ENCODE measurements at places on chromosomes 6 and 20.

DNA sequence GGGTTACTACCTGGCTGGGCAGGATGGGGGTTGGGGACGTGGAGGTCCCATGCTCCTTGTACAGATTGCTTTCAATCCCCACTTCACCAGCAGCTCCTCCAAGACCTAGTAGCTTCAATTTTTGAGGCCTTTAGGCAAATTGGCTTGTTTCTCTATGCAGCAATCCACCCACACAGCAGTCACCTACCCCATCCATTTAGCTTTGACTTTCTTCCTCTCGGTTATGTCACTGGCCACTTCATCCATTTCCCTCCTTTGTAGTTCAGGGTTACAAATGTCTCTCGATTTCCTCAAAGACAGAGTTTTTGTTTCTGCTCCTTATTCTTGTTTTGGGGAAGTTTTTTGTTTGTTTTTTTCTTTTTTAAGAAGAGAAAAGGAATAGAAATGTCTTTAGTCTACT lies 33.4 kb upstream of the RSPO4 start:
- no peak for DNase-seq

- no peak for DNase-seq
Measured at GRCh38 chr6:159665868-159666635, 27.0 kb downstream of the SOD2 start.

GRCh38 chr6:44468835-44469234 lies 81.3 kb downstream of the CDC5L start:
- DNase-seq = no peak

DNA sequence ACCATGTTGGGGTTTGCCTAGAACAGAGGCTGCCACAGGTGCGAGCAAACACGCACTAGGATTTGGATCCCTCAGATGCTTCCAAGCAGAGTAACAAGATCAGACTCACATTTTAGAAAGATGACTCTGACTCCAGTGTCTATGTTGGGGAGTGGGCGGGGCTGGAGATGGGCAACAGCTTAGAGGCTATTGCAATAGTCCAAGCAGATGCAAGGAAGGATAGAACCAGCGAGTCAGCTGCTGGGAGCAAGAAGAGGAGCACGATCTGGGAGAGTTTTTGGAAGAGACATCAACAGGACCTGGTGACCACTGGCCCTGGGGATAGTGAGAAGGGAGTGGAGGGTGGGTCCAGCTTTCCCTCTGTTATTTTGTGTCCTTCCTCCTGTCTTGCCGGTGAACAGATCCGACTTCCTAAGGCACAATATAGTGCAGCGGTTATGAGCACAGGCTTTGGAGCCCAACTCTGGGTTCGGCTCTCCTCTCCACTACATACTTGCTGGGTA lies 52.7 kb downstream of the FGD2 start:
- DNase-seq = no peak

DNA sequence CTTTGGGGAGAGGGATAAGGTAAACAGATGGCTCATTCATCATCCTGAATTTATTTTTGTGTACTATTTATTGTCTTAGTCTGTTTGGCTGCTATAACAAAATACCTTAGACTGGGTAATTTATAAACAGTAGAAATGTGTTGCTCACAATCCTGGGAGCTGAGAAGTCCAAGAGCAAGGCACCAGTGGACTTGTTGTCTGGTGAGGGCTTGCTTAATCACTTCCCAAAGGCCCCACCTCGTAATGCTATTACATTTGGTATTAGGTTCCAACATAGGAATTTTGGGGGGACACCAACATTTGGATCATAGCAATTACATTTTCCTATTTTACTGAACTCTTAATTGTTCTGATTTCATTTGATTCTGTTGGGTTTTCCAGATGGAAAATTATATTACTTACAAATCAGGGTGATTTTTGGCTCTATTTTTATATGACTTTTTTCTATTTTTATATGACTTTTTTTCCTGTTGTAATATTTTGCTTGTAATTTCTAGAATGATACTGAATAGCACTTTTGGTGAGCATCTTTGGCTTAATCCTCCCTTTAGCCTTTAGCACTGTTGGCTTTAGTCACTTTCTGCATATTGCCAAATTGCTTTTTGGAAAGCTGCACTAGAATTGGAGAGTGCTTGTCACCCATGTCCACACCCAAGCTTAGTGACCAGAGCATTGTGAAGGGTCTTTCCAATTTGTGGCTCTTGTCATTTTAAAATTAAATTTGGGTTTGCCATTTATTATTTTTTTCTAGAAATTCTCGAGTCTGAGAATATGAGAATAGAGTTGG lies 43.7 kb upstream of the TULP4 start:
- no peak for DNase-seq

DNA sequence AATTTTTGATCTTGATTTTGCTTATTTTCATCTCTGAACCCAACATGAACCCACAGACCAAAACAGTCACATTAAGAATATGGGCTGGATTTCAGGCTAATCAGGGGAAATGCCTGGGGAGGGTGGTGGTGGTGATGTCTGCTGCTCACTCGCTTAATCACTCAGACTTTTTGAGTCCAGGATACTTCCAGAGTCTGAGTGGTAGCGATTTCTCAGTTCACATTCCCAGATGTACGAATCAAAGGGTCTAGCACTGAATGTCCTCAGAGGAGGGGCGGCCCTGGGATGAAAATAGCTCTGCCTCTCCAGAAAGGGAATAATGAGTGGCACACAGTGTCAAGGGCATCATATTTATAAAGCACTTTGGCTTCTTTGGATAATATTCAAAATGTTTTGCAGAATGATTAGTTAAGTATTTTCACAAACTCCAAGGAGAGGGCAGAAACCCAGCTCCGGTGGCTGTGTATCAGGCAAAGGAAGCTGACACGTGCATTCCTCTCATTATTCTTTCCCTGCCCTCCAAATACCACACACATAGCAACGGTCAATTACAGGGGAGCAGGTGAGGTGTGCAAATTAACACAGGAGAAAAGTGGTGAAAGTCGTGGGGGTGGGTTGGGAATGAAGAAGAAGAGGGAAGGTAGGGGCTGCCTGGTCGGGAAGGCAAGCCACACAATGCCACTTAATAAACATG lies 345.2 kb upstream of the RSPO3 start:
- peak; percentile 36 for DNase-seq

DNA sequence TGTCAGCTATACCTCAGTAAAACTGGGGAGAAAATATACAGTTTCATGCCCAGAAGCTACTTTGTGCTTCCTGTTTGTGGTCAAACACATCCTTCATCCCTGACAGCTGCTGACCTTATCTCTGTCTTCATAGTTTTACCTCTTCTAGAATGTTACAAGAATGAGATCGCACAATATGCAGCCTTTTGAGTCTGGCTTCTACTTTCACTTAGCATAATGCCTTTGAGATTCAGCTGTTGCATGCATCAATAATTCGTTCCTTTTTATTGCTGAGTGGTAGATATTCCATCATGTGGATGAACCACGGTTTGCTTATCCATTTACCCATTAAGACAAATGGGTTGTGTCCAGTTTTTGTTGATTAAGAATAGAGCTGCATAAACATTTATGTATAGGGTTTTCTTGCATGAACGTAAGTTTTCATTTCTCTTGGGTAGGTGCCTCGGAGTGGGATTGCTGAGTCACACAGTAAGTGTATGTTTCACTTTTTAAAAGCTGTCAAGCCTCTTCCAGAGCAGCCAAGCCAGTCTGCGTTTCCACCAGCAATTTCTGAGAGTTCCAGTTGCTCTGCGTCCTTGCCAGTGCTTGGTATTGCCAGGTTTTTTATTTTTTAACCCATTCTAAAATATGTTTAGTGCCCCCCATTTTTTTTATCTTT lies 86.6 kb upstream of the PAX1 start:
- DNase-seq = no peak

DNA sequence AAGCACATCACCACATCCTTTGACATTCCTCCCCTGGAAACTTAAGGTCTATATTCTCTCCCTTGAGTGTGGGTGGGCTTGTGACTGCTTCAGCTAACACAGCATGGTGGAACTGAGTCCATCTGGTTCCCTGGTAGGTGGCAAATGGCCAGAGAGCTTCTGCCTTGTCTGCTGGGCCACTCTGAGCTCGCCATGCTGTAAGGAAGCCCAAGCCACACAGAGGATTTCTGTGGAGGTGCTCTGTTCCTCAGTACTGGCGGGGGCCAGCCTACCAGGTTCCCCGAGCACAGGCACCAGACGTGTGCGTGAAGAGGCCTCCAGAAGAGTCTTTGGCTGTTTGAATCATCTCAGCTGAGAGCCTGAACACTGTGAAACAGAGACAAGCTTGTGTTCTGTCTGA lies 41.6 kb upstream of the PMEPA1 start:
- DNase-seq = no peak

DNA sequence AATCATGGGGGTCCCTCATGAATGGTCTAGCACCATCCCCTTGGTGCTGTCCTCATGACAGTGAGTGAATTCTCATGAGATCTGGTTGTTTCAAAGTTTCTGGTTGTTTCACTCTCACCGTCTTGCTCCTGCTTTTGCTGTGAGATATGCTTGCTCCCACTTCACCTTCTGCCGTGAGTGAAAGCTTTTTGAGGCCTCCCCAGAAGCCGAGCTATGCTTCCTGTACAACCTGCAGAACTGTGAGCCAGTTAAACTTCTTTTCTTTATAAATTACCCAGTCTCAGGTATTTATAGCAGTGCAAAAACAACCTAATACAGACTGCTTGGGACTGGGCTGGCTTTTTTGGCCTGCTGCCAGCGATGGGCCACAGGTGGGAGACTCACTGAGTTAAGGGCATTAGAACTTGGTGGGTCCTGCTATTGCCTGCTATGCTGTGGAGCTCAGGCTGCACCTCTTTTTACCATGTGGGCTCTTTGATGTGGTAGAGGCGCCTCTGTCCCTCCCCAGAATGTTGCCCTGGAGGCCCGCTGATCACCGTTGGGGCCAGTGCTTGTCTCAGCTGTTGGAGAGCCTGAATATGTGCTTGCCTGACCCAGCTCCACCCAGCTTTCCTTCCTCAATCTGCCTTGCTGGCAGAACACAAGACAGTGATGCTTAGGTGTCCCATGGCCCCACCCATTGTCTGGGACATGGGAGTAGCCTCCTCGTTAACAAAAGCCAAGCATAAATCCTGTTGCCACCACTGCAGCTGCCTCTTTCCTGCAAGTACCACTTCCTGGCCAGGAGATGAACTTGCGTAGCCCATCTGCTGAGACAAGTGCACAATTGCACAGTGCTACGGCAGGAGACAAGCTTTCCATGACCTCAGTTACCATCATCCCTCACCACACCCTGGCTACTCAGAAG lies 47.1 kb downstream of the IGF2R start:
- DNase-seq = no peak

DNA sequence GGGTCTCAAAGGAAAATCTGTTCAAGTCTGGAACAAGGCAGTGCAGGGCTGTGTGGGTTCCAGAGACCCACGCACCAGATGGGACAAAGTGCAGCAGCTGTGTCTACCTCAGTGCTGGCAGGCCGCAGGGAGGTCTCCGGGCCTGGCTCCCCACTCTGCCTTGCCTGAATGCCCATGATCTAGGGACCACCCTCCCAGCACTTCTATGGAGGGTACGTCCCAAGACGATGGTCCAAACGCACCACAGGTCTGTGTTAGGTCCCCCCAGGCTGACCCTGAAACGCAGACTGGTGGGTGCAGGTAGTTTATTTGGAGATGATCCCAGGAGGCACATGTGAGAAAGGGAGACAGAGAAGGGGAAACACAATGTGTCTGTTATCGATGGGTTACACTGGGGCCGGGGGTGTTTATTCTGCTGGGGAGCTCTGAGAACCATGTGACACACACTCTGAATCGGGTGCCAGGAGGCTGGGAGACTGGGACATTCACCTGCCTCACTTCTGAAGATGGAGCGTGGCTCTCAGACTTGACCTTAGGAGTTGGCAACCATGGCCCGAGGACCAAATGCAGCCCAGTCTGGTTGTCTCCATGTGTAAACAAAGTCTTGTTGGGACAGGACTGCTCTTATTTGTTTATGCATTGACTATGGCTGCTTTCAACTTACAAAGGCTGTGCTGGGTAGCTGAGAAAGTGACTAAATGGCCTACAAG lies 21.7 kb downstream of the CST9L start:
- DNase-seq = no peak

GRCh38 chr6:160139420-160139851 lies 17.8 kb downstream of the SLC22A1 start:
- peak; percentile 80 for DNase-seq

GRCh38 chr20:53621482-53622246 lies 28.0 kb upstream of the ZNF217 start:
- DNase-seq = peak; percentile 79

DNA sequence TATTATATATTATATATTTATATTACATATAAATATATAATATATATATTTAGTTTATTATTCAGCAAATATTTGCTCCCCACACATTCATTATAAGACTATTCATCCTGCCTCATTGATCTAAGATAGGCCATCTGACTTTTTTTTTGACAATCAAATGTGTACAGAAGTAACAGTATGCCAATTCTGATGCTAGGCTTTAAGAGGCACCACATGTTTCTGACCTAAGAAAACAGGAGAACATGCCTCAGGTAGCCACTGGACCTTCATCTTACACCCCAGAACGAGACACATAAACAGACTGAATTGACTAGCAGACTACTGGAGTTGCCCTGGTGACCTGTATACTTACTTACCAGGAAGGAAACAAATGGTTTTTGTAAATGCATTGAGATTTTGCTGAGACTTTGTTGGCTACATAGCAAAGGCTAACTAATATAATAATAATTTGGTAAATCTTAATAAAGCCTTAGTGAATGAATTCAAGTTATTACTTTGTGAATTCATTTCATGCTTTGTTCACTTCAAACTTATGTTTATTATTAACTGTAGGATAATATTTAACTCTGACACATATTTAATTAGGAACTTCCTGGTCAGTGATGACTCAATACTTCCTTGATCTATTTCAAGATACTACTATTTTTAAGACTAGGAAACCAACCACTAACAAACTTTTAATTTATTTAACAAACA lies 13.4 kb upstream of the MYO6 start:
- no peak for DNase-seq

DNA sequence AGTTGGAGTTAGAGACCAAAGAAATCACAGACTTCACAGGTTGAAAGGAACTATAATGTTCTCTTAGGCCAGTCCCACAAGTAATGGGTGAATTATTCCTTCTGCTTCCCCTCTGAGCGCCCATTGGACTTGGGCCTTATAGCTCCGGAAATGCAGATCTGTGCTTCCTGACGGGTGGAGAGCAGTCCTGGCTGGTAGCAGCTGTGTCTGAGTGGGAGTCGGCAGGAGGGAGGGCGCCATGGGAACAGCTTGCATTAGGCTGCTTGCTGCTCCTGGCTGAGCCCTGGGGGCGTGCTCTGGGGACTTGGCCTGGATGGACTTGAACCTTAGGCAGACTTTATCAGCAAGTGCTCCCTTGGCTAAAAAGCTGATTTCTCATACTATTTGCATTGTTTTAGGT lies 18.4 kb upstream of the NUP153 start:
- DNase-seq = peak; percentile 23

GRCh38 chr6:8334113-8334512 lies 101.2 kb downstream of the SLC35B3 start:
- peak; percentile 18 for DNase-seq

GRCh38 chr20:55555075-55555650 lies 450.2 kb downstream of the CBLN4 start:
- no peak for DNase-seq

All from astrocyte of the hippocampus (primary cell).